GM12891 (cell line): ENCODE measurements at places on chromosomes 7 and 10.

- DNase-seq, result no peak
Measured at GRCh38 chr10:11197878-11198277, 180.2 kb downstream of the CELF2 start.

DNA sequence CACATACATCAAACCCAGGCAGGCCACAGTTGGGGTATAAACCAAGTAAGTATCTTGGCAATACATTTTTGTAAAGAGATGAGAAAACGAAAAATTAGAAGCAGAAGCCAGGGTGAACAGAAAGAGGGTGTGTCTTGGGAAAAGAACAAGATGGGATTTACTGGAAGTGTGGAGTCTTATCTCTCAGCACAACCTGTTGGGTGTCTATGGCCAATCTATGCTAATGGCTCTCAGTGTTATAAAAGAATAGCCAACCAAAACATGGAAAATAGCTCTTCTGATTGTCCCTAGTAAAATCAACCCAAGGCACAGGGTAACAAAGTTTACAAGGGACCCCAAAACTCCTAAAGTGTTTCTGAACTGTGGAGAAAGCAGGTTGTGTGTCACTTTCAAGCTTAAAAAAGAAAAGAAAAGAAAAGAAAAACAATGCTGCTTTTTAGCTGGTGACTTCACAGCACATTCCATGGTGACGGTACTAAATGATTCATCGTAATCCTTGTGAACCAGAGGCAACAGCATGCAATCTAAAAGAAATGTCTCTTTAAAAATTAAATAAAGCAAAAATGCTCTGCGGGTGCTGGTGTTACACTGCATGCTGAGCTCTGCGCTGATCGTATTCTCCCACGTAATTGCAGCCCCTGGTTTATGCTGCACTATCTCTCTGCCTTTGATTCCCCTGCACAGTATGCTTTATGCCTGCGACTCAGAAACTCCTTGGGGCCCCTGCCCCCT is 100.8 kb downstream of the C10orf90 start:
- no peak for DNase-seq

DNA sequence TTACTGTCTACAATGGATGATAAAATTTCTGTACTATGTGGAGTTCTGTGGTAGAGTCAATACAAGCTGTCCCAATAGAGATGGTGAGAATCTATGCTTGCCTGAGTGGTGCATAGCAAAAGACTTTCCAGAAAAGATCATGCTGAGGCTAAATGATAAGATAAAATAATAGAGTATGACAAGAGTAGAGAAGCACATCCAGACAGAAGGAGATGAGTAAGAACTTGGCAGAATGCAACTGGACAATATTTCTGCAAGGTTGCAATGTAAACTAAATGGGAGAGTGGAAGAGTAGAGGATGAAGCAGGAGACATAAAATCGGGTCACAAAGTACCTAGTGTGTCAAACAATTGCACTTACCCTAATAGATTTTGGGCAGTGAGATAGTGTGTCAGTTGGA is 347.6 kb downstream of the MDFIC start:
- no peak for DNase-seq

- DNase-seq, result peak; percentile 46
Measured at GRCh38 chr10:86520871-86521677, 518 bp downstream of the WAPL start.

DNA sequence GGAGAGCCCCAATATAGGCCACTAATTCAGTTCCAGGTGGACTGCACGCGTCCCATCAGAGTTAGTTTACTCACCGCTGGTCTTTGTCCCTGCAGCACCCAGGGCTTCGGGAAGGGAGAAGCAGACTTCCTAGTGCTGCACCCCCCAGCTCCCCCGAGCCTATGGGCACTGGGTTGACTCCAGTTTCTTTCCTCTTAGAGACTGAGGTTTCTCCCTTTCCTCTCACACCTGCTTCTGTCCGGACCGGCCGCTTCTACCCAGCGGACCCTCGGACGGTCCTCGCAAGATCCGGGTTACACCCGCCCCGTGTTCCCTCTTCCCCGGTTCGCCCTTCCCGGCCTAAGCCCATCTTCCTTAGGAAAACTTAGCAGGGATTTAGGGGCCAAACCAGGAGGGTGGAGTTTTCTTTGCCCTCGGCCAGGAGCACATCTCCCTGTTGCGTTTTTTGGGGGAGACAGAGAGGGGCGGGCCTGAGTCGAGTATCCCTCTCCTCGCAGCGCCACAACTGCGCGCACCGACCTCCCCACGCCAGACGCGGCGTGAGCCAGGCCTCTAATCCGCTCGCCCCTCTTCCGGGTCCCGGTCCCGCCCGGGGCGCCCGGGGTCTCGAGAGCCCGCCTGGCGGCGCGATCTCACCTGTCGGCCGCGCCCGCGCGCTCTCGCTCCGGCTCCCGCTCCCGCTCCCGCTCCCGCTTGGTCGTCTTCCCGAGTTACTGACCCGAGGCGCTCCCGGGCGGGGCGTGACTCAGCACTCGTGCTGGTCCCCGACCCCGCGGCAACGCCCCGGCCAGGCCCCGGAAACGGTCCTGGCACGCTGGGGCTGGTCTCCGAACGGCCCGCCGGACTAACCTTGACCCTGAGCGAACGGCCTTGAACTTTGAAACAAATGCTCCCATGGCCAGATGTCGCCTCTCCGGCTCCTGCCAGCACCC is at the start of gene AIFM2:
TSS of gene AIFM2 (minus strand) at position 728 of the 932 bp plus-strand sequence. CDS start 8,741 bp downstream, outside the sequence.
- peak; percentile 79 for DNase-seq

DNA sequence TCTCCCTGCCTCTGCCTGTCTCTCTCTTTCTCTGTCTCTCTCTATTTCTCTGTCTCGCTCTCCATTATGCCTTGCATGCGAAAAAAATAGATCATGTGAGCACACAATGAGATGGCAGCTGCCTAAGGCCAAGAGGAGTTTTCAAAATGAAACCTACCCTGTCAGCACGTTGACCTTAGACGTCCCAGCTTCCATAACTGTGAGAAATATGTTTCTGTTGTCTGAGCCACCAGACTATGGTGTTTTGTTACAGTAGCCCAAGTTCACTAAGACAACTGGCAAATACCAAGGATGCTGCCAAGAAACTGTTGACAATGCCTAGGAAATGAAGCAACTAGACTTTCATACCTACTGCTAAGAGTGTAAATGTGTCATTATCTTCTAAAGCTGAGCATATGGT is 70.6 kb upstream of the PLXDC2 start:
- no peak for DNase-seq

GRCh38 chr10:114234132-114234531 is 4.9 kb upstream of the VWA2 start:
- DNase-seq, result no peak

GRCh38 chr7:80858141-80858903 is 60.5 kb downstream of the SEMA3C start:
- DNase-seq, result no peak

DNA sequence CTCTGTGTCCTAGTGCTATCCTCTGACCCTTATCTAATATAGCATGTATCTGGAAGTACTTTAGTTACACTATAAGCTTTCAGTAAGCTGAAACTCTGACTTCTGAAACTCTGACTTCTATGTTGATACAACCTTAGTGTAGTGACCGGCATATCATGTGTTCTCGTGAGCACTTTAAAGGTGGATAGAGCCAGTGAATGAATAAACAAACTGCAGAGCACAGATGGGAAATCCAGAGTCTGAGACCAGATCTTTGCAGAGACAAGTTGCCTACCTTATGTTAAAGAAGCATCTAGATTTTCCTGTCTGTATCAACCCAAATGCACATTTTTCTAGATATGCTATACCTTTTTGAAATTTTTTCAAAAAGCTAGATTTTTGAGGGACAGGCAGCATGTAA is 3.5 kb downstream of the ACTA2 start:
- no peak for DNase-seq

- DNase-seq, result no peak
Measured at GRCh38 chr10:36725581-36726520, 399.5 kb upstream of the ANKRD30A start.

DNA sequence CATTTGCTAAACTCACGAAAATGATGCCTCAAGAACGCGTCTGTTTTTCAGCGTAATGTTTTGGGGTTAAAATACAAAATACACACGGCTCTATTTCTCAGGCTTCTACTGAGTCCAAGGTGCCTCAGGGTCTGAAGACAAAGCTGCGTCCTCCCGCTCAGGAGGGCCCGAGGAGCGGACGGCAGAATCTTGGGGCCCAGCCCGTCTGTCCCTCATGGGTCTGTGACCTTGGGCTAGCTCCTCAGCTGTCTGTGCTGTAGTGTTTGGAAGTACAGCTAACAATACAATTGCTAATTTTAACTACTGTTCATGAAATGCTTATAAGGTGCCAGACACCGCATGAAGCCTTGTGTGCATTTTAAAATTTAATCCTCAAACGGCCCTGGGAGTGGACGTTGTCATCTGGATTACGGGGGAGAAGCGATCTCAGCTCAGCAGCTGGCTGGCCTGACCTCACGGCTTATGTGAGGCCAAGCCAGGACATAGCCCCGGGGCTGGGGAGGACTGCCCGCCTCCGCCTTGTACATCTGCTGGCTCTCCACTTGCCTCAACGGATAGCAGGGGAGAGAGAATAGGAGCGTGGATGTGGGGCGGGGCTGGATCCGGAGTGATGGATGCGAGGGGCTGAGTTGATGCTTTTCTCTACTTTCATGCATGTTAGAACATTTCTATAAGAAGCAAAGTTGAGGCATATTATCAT is 357.4 kb downstream of the GLRX3 start:
- no peak for DNase-seq

- DNase-seq, result no peak
Measured at GRCh38 chr7:55423277-55423711, 58.2 kb downstream of the LANCL2 start.

DNA sequence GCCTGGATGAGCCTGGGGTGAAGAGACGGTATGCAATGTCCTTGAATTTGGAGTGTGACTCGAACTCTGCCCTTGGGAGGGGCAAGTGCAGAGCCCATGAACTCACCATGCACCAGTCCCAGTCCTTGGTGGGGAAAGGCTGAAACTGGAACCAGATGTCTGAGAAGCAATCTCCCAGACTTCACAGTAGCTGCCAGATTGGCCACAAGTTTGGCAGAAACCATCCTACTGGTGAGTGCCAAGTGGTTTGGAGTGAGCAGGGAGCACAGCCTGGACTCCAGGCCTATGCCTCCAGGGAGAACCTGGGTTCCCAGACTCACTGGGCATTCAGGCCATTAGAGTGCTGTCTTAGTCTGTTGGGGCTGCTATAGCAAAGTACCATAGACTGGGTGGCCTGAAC is 99.6 kb upstream of the LYZL1 start:
- DNase-seq, result no peak

- no peak for DNase-seq
Measured at GRCh38 chr7:110399421-110399820, 691.5 kb upstream of the LRRN3 start.

GRCh38 chr10:126430512-126430911 is 42.2 kb upstream of the ADAM12 start:
- no peak for DNase-seq

- no peak for DNase-seq
Measured at GRCh38 chr10:14554091-14554490, 220.6 kb downstream of the FAM107B start.

- DNase-seq, result no peak
Measured at GRCh38 chr10:93749218-93749799, 8.4 kb upstream of the LGI1 start.

- DNase-seq, result no peak
Measured at GRCh38 chr7:33824911-33825459, 80.4 kb upstream of the BMPER start.
